ENCODE measurements at places on chromosomes 2 and 18.

GRCh38 chr18:23092121-23092520 is 43.2 kb upstream of the CABLES1 start:
- DNase-seq, result no peak

DNA sequence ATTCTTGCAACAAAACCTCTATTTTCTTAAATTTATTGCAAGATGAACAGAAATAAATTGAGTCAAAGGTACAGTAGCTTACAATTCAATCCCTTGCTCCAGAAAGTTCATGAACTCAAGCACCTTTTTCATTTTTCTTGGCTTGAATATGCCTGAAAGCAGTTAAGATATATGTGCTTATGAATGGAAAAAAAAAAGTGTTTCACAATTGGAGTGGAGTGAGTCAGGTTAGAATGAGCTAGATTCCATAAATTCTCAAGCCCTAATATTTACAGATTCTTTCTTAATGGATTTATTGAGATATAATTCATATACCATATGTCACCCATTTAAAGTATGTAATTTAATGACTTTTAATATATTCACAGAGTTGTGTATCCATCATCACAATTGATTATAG is 39.6 kb upstream of the NEMP2 start:
- DNase-seq, result no peak

- no peak for DNase-seq
Measured at GRCh38 chr2:38037325-38037724, 38.6 kb downstream of the CYP1B1 start.

GRCh38 chr18:12113999-12114646 is 20.5 kb downstream of the ANKRD62 start:
- DNase-seq, result no peak

GRCh38 chr2:45311559-45311958 is 299.5 kb downstream of the SRBD1 start:
- no peak for DNase-seq

DNA sequence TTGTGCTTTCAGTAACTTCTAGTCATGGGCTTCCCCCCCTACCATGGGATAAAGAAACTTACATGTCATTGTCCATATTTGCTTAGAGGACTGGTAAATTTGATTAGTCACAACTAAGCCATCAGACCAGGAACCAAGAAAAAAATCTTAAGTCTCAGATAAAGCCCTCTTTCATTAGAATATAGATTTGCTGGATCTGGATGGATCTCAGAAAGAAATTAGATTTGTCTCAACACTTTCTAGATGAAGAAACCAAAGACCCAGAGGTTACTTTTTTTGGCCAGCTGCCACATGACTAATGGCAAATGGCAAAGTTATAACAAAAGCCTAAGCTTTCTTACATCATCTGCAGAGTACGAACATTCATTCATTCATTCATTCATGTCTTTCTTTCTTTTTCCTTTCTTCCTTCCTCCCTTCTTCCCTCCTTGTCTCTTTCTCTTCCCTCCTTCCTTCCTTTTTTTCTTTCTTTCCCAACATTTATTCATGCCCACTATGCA is 60.2 kb downstream of the CDCA7 start:
- DNase-seq, result no peak

GRCh38 chr2:162403884-162404283 is 60.0 kb downstream of the GCA start:
- DNase-seq, result no peak

DNA sequence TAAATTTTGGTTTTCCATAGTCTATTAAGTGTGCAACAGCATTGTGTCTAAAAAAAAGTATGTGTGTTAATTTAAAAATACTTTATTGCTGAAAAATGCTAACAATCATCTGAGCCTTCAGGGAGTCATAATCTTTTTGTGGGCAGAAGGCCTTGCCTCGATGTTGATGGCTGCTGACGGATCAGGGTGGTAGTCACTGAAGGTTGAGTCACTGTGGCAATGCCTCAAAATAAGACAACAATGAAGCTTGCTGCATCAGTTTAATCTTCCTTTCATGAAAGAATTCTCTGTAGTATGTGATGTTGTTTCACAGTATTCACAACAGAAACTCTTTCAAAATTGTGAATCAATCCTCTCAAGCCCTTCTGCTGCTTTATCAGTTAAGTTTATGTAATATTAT is 31.3 kb downstream of the HDHD2 start:
- no peak for DNase-seq

- DNase-seq, result no peak
Measured at GRCh38 chr2:73836141-73836943, 7.6 kb downstream of the STAMBP start.

GRCh38 chr2:169320561-169320960 is 41.8 kb downstream of the LRP2 start:
- DNase-seq, result no peak

- DNase-seq, result no peak
Measured at GRCh38 chr2:25912851-25913695, 34.8 kb upstream of the ASXL2 start.

DNA sequence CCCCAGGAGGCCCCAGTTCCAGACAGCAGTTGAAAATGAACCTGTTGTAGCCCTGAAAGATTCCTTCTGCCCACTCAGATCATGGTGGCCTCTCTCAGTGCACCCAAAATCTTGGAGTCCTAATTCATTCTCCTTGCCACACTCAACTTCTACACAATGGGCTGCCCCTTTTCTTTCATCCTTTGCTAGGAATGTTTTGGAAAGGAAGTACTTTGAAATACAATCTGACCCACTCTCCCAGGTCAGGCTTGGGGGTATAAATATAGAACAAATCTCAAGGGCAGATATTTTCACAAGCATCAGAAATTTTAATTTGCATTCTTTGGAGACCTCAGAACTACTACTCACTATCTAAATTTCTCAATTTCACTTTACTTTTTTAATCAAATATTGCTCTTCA is 103.2 kb upstream of the SH3BP4 start:
- DNase-seq, result no peak

GRCh38 chr2:176098366-176099158 is 1.0 kb upstream of the HOXD12 start:
- no peak for DNase-seq

GRCh38 chr2:115771516-115771915 is 1329.1 kb downstream of the DPP10 start:
- DNase-seq, result no peak

DNA sequence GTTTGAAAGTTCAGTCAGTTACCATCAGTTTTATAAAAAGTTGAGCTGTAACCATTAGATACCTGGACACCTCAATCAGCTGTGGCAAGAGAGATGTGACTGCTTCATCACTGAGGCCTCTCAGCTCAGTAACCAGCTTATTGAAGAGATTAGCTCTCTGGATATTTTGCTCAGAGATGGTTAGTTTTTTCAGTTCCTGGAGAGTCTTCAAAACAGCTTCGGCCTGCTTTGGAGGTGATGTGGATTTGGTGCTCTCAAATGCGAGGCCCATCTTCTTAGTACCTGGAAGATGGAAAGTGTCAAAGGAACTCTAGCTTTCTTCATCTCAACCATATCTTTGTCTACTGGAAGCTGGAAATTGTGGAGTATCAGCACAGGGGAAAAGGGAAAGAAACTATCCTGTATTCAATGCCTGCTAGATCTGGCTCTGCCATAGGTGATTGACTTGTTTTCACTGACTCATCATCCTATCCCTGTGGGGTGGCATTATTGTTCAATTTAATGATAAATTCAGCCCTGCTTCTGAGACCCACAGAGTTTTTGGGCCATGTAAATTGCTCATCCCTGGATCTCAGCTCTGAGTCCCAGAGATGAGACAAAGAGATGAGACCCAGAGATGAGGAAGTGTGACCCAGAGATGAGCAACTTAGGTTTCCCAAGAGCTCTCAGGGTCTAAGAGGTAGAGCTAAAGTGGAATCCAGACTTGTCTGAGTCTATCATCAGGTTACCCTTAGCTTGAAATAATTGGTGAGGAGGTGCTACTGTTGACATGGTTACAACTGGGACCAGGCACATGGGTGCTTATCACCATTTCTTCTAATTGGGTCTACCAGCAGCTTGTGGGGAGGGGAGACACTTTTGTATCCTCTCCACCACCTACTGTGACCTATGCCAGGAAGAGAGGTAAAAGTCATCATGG is 10.4 kb downstream of the APOB start:
- no peak for DNase-seq

All from hypothalamus (tissue), 51 donors.